ENCODE measurements at places on chromosomes 3 and 15.

DNA sequence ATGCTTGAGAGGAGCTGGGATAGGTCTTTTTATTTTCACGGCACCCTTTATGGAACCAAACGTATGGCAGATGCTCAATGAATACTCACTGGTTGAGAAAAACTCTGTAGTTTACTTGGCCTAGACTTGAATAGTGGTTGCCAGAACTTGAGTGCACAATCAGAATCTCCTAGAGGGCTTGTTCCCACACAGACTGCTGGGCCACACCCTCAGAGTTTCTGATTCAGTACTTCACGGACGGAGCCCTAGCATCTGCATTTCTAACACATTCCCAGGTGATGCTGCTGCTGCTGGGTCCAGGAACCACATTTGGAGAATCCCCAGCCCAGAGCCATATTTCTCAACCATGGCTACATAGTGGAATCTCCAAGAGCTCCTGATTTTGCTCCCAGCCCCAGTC, 24.6 kb downstream of the CA12 start:
- no peak for DNase-seq

GRCh38 chr3:184716622-184717398, 4.9 kb upstream of the MAGEF1 start:
- peak; percentile 87 for DNase-seq

DNA sequence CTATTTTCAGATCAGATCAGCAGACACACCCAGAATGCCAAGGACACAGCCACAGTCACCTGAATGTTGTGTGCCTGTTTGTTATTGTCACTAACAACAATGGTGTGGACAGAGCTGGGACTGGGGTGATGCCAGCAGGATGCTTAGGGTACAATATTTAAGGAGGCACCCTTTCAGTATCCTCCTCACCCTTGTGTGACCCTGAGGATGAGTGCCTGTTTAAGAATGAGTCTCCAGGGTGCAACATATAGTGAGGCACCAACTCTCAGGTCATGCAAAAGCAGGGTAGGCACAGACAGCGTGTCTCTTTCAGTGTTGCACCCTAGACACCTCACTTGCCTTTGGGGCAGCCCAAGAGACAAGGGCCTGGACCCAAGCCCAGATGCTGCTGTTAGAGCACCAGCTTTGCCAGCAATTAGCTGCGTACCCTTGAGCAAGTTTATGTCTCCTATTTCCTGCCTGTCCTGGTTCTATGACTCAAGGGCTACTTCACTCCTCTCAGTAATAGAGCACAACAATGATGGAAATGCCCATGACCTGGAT, 122.6 kb downstream of the AQP9 start:
- no peak for DNase-seq

- DNase-seq, result no peak
These were observed 363.7 kb downstream of the FHIT start for GRCh38 chr3:60887574-60887973.

DNA sequence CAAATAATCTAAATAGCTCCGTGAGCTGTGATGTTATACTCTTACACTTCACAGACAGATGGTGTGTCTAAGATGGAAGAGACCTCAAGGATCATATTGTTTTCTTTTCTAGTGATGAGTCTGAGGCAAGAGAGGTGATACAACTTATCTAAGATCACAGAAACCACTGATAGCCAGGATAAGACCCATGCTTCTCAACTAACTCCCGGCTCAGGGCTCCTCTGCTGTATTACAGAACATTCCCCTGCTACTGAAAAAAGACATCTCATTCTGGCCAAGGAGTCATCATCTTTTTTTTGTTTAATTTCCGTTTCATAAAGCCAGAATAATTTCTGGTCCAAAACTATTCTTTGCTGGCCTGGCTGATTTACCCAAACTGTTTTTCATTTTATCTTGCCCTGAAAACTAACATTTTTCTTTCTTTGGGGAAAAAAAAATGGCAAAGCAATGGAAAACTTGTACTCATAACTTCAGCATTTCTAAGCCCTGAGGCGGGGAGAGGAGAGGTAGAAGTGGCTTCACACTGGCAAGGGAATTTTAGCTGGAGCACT, 46.9 kb upstream of the GAP43 start:
- DNase-seq, result no peak

DNA sequence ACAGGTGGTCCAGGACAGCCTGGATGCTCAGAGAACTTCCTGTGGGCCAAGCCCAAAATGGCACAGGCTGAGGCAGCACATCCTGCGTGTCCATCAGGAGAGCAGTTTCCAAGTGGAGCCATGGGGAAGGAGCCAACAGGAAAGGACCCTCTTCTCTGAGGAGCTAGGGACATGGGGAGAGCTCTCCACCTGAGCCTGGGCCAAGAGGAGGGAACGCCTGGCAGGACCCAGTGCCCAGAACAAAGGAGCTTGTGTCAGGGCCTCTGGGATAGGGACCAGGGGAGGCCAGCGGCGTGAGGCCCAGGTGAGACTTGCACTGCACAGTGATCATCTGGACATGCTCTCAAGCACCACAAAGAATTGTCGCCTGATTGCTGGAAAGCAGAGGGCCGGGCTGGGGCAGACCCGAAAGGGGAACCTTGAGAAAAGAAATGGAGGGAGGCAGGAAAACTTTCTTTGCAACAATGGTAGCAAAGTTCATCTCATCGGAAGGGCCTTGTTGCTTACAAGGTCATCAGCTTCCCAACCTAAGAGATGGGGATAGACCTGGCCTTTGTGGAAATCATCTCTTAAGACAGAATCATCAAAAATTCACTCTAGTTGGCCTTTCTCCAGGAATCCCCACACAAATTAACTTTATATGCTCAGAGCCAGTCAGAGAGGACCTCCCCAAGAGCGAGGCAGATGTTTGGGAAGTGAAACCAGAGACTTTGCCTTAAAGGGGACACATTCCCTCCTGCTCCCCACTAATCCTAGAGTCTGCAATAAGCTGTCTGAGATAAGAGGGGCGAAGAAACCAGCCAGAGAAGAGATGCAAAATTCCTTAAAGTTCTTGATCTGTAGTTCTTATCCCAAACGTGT, 47.7 kb upstream of the HES1 start:
- DNase-seq, result no peak

- DNase-seq, result no peak
These were observed 6.5 kb upstream of the CILP start for GRCh38 chr15:65217526-65218482.

DNA sequence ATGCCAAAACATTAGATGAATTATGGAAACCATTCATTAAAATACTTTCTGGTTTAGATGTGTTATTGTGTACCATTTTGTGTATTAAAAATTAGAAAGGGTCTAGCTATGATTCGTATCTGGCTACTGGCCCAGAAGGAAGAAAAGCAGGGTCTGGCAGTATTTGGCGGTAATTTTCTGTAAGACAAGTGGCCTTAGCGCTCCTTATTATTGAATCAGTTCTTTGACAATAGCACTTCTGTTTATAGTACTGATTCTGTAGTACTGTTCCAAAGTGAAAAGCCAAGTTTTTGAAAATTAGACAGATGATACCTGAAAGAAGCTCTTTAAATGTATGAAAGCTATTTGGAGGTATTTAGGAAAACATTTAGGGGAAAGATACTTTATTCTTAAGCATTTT, 10.2 kb downstream of the GLCE start:
- no peak for DNase-seq

DNA sequence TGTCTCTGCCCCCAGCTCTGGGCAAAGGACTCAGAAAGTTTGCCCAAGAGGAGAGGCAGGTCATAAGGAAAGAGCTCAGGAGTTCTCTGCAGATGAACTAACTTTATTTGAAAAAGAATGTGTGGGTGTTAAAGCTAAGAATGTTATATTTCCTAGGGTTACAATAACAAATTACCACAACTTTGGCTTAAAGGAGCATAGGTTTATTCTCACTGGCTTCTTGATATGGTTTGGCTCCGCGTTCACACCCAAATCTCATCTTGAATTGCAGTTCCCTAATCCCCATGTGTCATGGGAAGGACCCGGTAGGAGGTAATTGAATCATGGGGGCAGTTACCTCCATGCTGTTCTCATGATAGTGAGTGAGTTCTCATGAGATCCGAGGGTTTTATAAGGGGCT, 383.7 kb upstream of the CFAP20DC start:
- no peak for DNase-seq

DNA sequence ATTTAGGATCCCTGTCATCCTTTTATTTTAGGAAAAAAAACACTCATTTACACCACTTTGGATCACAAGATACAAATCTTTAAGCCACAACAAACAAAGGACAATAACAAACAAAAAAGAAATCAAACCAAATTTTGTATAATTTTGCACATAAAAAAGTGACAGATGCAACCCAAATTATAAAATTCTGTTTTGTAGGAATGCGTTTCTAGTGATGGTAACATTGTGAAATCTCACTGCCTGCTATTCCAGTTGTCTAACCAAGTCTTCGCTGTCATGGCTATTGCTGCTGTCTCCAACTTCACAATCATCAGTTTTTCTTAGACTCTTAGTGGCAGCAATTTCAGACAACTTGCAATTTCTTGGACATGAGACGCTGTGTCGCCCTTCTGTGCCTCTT, 58.3 kb upstream of the ARL6 start:
- DNase-seq, result no peak

DNA sequence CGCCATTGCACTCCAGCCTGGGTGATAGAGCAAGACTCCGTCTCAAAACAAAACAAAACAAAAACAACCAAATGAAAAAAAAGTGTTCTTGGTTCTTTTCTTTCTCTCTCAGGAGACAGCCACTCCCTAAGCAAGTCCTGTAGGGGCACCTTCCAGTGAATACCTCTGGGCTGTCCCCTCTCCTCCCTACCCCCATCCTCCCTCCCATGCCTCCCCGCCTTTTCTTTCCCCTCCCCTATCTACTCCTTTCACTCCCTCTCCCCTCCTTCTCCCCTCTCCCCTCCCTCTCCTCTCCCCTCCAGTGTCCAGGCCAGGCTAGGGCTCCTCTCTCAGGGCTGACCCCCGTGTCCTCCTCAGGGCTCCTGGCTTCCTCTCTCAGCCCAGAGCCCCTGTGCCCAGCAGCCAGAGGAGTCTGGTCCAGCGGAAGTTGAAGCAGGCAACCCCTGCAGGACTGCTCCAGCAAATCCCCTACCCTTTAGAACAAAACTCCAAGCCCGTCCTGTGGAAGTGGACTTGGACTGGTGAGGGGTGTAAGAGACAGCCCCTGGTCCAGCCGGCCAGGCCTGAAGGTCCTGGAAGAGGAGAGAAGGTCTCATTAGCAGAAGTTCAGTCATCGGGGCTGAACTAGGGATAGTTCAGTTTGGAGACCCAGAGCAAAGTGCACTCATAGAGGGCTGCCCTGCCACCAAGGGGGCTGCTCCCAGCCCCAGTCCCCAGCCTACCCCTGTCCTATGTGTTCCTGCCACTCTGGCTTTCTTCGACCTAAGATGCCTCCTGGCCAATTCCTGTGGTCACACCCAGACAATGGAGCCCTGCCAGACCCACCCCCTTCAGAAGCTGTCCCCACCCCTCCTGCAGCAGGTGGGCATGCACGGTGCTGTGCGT, 79.8 kb upstream of the IQSEC1 start:
- peak; percentile 43 for DNase-seq

- DNase-seq, result peak; percentile 33
These were observed 52.6 kb downstream of the NSUN3 start for GRCh38 chr3:94115482-94115881.

- no peak for DNase-seq
These were observed 183.2 kb upstream of the IL12A start for GRCh38 chr3:159805411-159805772.

DNA sequence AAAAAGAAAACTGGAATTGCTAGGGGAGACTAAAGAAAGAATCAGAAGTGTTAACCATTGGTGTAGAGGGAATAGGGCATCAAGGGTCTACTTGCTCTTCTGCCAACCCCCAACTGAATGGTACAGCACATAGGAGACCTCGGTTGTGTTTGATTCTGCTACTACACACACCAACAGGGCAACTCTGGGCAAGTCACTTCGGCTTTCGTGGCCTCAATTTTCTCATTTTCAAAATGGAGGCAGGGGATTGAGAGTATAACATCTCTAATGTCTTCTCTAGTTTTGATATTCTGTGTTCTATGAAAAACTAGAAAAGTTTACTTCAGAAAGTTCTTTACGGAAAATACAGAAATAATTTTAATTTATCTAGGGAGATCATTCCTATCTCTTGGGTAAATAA, 120.3 kb upstream of the PHLDB2 start:
- DNase-seq, result no peak

GRCh38 chr3:58706395-58707167, 40.0 kb upstream of the FAM3D start:
- DNase-seq, result no peak

- no peak for DNase-seq
These were observed 53.2 kb downstream of the CD200R1L start for GRCh38 chr3:112793326-112794081.

- no peak for DNase-seq
These were observed 107.3 kb upstream of the LIPC start for GRCh38 chr15:58324533-58324932.

GRCh38 chr15:61376516-61376915, 147.4 kb upstream of the RORA start:
- no peak for DNase-seq

DNA sequence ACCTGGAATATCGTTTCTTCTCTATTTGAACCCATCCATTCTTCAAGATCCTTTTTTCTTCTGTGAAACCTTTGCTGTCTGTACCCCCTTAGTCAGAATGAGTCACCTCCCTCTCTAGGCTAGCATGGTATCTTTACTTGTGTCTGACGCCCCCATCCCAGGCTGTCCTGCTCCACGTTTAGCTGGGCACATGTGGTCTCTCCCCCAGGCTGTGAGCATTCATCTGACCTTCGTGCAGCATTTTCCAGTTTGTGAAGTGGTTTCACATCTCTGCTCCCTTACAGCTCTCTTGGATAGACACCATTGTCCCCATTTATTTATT, 14.3 kb upstream of the TLE3 start:
- no peak for DNase-seq

GRCh38 chr15:61169275-61169903, 59.7 kb downstream of the RORA start:
- DNase-seq, result no peak

DNA sequence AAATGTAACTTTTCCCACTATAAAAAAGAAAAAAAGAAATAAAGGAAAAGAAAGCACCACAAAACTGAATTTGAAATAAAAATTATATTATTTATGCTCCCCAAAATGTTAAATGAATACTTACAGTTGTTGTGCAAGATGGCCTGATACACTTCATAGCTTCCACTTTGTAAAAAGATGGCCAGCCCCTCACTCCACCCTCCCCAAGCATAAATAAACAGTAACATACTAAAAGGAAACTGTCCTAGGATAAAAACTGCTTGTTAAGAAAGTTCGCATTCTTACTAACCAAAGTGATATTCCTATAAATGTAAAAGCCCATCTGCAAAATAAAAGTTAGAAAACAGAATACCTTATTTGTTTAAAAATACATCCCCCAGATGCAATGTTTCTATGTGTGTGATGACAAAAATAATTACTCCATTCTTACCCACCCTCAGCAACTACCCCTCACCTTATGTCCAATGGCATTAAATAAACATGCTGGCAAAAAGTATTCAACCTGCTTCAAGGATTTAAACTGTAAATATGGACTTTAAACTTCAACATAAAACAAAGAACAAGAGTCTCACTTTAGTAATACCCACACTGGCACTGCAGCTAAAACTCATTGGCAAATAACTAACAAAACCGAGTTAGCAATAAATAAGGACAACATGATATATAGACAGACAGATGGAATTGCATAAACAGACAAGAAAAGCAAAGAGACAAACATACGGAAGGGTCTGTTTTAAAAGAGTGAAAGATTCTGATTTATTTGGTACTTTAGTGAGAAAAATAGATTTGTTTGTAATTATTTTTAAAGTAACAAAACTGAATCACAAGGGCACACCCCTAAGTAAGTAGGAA, 47.7 kb downstream of the ZBTB20 start:
- DNase-seq, result no peak

Data from neural progenitor cell (in vitro differentiated cells).